ENCODE measurements at places on chromosomes 7 and 10. TPM values are rescaled to one million over a fixed set of nuclear protein-coding genes. Genes with fewer than 3 reads are reported as not detected.

GRCh38 chr7:3267966-3268690 is 32.9 kb upstream of the SDK1 start:
- DNase-seq = no peak

DNA sequence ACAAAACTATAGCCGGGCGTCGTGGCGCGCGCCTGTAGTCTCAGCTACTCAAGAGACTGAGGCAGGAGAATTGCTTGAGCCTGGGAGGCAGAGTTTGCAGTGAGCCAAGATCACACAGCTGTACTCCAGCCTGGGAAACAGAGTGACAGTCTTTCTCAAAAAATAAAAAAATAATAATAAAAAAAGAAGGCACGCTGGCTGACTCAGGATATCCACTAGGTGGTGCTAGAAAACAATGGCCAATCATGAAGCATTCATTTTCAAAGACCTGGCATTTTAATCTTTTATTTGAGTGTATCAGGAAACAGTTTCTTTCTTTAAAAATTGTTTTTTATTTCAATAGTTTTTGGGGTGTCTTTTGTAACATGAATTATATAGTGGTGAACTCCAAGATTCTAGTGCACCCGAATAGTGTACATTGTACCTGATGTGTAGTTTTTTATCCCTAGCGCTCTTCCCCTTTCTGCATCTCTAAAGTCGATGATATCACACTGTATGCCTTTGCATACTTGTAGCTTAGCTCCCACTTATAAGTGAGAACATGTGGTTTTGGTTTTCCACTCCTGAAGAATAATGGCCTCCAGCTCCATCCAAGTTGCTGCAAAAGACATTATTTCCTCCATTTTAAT is 88.6 kb downstream of the LYZL1 start:
- no peak for DNase-seq

DNA sequence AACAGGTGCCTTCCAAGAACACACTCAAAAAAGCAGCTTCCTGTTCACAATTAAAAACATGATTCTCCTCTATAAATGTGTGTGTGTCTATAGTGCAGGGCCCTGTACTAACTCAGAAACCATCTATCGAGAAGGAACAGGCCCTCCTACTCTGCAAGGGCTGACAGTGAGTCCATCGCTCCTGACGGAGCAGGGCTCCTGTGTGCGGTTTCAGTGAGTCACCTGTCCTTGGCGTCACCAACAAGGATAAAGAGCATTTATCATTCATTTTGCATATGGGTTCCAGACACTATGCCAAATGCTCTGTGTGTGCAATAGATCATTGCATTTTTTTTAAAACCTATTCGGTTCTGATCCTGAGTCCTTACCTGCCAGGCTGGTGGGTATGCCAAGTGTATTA is 63.7 kb downstream of the TACC2 start:
- DNase-seq = peak; percentile 20

DNA sequence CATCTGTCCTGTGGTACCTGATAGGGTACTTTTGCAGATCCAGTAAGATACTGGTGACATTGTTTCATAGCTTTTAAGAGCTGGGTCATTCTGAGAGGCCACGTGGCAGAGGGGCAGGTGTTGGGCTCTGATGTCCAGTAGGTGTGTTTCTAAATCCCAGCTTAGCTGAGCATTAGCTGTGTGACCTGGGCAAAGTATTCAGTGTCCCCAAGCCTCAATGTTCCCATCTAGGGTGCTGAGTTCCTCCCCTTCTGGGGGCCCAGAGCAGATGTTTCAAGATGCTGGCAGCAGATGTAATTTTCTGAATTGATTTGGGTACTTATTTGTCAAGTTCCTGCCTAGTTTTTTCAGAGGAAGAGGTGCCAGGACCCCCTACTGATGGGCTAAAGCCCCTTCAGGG is 52.9 kb downstream of the NEURL1 start:
- DNase-seq = no peak

GRCh38 chr10:71472912-71473311 is 76.2 kb downstream of the CDH23 start:
- DNase-seq = no peak

Gene MKX
- 34.9 TPM for total RNA-seq

Gene LLCFC1
- not detected for total RNA-seq
